Pulmonary artery endothelial cell (primary cell): ENCODE measurements at places on chromosomes 2 and 18. TPM values are rescaled to one million over a fixed set of nuclear protein-coding genes. Genes with fewer than 3 reads are reported as not detected.

Gene RND3
- total RNA-seq, result 68.9 and 76.4 TPM in 2 replicates

Gene LOXL3
- total RNA-seq, result 1.2 and 1.8 TPM in 2 replicates

Gene PTPN18
- total RNA-seq, result 15.1 and 21.6 TPM in 2 replicates

Gene TLX2
- not detected in 2 replicates for total RNA-seq

Gene IL1RN
- total RNA-seq, result not detected in 2 replicates

Gene TMEM18
- total RNA-seq, result 10.2 and 13.9 TPM in 2 replicates

Gene AGAP1
- 6.5 and 7.2 TPM in 2 replicates for total RNA-seq

Gene VWC2L
- total RNA-seq, result not detected in 2 replicates

Gene VWA3B
- not detected in 2 replicates for total RNA-seq

Gene SNORC
- total RNA-seq, result 0.26 and 0.56 TPM in 2 replicates

Gene SETBP1
- total RNA-seq, result 3.7 and 4.0 TPM in 2 replicates

Gene TNS1
- total RNA-seq, result 26.2 and 30.4 TPM in 2 replicates

Gene CD8B2
- total RNA-seq, result not detected in 2 replicates

Gene C2orf76
- 10.4 and 11.5 TPM in 2 replicates for total RNA-seq

Gene XIRP2
- total RNA-seq, result not detected in 2 replicates

Gene SIX2
- 0.14 and 0.20 TPM in 2 replicates for total RNA-seq

Gene SEPTIN10
- 92.0 and 104 TPM in 2 replicates for total RNA-seq

Gene OBSL1
- 15.6 and 22.2 TPM in 2 replicates for total RNA-seq

Gene GULP1
- 29.9 and 32.2 TPM in 2 replicates for total RNA-seq

Gene MEP1B
- not detected in 2 replicates for total RNA-seq

Gene LBX2
- 2.4 and 4.2 TPM in 2 replicates for total RNA-seq

Gene C2orf80
- not detected in 2 replicates for total RNA-seq

Gene SCYGR4
- total RNA-seq, result not detected in 2 replicates

Gene COLEC12
- total RNA-seq, result 13.5 and 24.3 TPM in 2 replicates

Gene GCKR
- total RNA-seq, result 7.5 and 7.8 TPM in 2 replicates

Gene KCNE4
- total RNA-seq, result not detected in 2 replicates

Gene PARD6G
- 0.56 and 0.99 TPM in 2 replicates for total RNA-seq

Gene C2orf72
- total RNA-seq, result not detected in 2 replicates

Gene SRD5A2
- not detected in 2 replicates for total RNA-seq

Gene ITGA6
- 177 and 293 TPM in 2 replicates for total RNA-seq

Gene CFAP65
- under 0.01 TPM in 1 of 2 replicates, not detected in the other for total RNA-seq

Gene KLHL41
- 0.13 and 0.28 TPM in 2 replicates for total RNA-seq

Gene SEMA4F
- total RNA-seq, result 5.5 and 6.4 TPM in 2 replicates
